ENCODE measurements at places on chromosomes 16 and 17. TPM values are rescaled to one million over a fixed set of nuclear protein-coding genes. Genes with fewer than 3 reads are reported as not detected.

DNA sequence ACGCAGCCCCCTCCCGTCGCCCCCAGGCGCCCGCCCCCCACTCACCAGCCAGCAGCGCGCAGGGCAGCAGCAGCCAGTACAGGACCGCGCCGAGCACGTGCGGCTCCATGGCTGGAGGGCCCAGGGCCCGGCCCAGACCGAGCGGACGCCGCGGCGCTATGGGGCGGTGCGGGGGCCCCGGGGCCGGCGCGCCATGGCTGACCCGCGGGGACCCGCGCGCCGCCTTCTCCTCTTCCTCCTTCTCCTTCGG, 239 bp downstream of the PIEZO1 start:
- H3K36me3 ChIP-seq = peaks cover 36% of the 10 kb centered on the region
- no peaks in the 10 kb centered on the region for H3K27me3 ChIP-seq
- H3K4me1 ChIP-seq = peaks cover 42% of the 10 kb centered on the region
- no peak for DNase-seq

- no peak overlapping the region for H3K4me3 ChIP-seq
- H3K36me3 ChIP-seq = no peaks in the 10 kb centered on the region
- peaks cover 86% of the 10 kb centered on the region for H3K27me3 ChIP-seq
- no peak for DNase-seq
- H3K4me1 ChIP-seq = no peaks in the 10 kb centered on the region
Measured at GRCh38 chr16:73891129-73891542, 405.5 kb upstream of the PSMD7 start.

GRCh38 chr17:34765291-34765690, 185.9 kb downstream of the TMEM132E start:
- no peaks in the 10 kb centered on the region for H3K36me3 ChIP-seq
- no peak for DNase-seq
- H3K27me3 ChIP-seq = peaks cover 45% of the 10 kb centered on the region
- peaks cover 7% of the 10 kb centered on the region for H3K4me1 ChIP-seq

GRCh38 chr16:75263291-75263962, 12.0 kb upstream of the BCAR1 start:
- peaks cover 54% of the 10 kb centered on the region for H3K36me3 ChIP-seq
- DNase-seq = no peak
- no peaks in the 10 kb centered on the region for H3K27me3 ChIP-seq
- no peak overlapping the region for H3K27ac ChIP-seq

DNA sequence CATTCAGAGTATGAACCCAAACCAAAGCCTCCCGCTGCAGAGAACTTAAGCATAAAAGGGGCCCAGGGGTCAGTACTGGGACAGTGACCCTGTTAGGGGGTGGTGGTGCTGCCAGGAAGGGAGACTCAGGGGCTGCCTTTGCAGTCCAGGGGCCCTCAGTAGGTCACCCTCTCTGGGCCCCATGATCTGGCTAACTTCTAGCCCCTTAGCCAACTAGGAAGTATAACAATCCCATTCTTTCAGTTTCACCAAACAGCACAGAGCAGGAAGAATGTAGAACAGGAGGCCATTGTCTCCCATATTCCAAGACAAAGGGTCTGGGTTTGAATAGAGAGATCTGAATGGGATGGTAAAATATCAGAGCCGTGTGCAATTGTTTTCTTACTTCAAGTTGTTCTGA, 378.6 kb upstream of the C16orf82 start:
- no peak for DNase-seq

- no peak overlapping the region for H3K4me3 ChIP-seq
- H3K36me3 ChIP-seq = peaks cover 56% of the 10 kb centered on the region
- peaks cover 16% of the 10 kb centered on the region for H3K4me1 ChIP-seq
- DNase-seq = no peak
- no peak overlapping the region for H3K27ac ChIP-seq
Measured at GRCh38 chr16:84098939-84099338, 17.8 kb downstream of the MBTPS1 start.

DNA sequence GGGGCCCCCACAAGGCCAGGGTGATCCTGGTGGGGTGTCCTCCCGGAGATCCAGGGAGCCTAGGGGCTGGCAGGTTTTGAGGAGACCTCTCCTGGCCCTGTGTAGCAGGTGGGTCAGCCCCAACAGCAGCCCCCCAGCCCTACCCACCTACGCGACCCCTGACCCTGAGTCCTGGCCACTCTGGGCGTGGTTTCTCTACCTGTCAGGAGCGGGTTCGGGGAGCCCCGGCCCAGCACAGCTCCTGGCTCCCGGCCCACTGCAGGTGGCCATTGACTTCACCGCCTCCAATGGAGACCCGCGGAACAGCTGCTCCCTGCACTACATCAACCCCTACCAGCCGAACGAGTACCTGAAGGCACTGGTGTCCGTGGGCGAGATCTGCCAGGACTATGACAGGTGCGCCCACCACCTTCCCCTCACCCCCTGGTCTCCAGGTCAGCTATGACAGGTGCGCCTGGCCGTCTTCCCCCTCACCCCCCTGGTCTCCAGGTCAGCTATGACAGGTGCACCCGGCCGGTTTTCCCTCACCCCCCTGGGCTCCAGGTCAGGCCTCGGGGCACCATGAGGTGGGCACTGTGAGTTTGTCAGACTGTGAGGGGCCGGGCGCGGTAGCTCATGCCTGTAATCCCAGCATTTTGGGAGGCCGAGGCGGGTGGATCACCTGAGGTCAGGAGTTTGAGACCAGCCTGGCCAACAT, 13.0 kb downstream of the CPNE7 start:
- H3K4me1 ChIP-seq = no peaks in the 10 kb centered on the region
- H3K36me3 ChIP-seq = peaks cover 11% of the 10 kb centered on the region
- no peak overlapping the region for H3K27ac ChIP-seq
- no peak overlapping the region for H3K4me3 ChIP-seq
- DNase-seq = no peak

DNA sequence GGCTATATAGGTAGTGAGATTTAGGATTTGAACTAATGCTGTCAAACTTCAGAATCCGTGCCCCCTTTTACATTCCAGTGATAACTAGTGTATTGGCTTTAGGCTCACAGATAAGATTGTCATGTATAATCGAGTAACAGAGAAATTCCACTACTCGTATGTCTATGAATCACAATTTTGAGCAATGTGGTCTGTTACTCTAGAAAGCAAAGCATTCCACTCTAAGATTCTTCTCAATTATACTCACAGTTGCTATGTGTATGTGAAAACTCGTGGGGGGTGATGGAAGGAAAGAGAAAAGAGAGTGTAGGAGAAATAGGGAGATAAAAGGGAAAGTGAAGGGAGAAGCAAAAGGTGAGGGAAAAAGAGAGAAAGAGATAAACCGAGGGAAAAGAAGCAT, 1175.1 kb upstream of the GOT2 start:
- DNase-seq = no peak
- no peaks in the 10 kb centered on the region for H3K4me1 ChIP-seq

GRCh38 chr17:3848229-3848835, 2.3 kb upstream of the NCBP3 start:
- peaks cover 20% of the 10 kb centered on the region for H3K36me3 ChIP-seq
- no peak for DNase-seq
- peaks cover 41% of the 10 kb centered on the region for H3K27me3 ChIP-seq
- no peaks in the 10 kb centered on the region for H3K4me1 ChIP-seq
- H3K27ac ChIP-seq = no peak overlapping the region
- no peak overlapping the region for H3K4me3 ChIP-seq

- H3K36me3 ChIP-seq = no peaks in the 10 kb centered on the region
- H3K4me3 ChIP-seq = no peak overlapping the region
- no peaks in the 10 kb centered on the region for H3K4me1 ChIP-seq
- DNase-seq = no peak
- no peak overlapping the region for H3K27ac ChIP-seq
Measured at GRCh38 chr17:68326681-68327080, 35.4 kb downstream of the ARSG start.

- no peak overlapping the region for H3K27ac ChIP-seq
- H3K4me3 ChIP-seq = no peak overlapping the region
- H3K36me3 ChIP-seq = peaks cover 59% of the 10 kb centered on the region
- H3K27me3 ChIP-seq = no peaks in the 10 kb centered on the region
Measured at GRCh38 chr16:87698241-87698640, 67.5 kb downstream of the KLHDC4 start.

DNA sequence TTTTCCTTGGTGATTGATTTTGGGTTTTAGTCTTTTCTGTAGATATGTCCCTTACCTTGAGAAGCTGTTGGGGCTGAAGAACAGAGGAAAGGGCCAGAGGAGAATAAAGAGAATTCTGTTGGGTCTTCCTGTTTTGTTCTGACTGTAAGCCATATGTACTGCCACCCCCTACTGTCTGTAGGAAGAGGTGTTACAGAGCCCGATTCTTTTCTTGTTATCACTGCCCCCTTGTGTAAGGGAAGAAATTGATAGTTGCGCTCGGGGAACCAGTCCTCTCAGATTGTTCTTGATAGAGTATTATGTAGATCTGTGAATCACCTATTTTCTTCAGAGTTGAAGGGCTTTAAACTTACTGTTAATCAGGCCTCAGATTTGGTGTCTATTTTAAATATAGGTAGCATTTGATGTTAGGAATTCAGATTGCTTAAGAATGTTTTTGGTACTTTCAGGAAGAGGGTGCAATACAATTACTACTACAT, 2.4 kb downstream of the TANC2 start:
- no peak overlapping the region for H3K4me3 ChIP-seq
- no peaks in the 10 kb centered on the region for H3K27me3 ChIP-seq
- peaks cover 19% of the 10 kb centered on the region for H3K4me1 ChIP-seq

- H3K4me3 ChIP-seq = no peak overlapping the region
- peaks cover 54% of the 10 kb centered on the region for H3K27me3 ChIP-seq
- H3K36me3 ChIP-seq = no peaks in the 10 kb centered on the region
- no peak overlapping the region for H3K27ac ChIP-seq
Measured at GRCh38 chr17:40727447-40728231, 24.1 kb upstream of the KRT24 start.

DNA sequence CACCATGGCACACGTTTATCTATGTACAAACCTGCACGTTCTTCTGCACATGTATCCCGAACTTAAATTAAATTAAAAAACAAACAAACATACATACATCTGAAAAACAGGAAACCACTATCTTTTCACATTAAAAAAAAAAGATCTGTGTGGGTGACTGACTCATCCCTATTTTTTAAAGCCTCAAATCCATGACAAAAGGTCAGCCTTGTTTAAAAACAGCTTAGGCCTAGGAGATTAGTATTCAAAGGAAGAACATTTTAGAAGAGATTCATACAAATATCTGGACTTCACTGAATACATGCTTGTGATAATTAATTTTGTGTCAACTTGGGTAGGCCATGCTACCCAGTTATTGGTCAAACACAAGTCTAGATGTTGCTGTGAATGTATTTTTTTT, 4.7 kb upstream of the PRKAR1A start:
- H3K4me1 ChIP-seq = no peaks in the 10 kb centered on the region
- H3K36me3 ChIP-seq = peaks cover 16% of the 10 kb centered on the region
- no peak overlapping the region for H3K27ac ChIP-seq
- DNase-seq = no peak

DNA sequence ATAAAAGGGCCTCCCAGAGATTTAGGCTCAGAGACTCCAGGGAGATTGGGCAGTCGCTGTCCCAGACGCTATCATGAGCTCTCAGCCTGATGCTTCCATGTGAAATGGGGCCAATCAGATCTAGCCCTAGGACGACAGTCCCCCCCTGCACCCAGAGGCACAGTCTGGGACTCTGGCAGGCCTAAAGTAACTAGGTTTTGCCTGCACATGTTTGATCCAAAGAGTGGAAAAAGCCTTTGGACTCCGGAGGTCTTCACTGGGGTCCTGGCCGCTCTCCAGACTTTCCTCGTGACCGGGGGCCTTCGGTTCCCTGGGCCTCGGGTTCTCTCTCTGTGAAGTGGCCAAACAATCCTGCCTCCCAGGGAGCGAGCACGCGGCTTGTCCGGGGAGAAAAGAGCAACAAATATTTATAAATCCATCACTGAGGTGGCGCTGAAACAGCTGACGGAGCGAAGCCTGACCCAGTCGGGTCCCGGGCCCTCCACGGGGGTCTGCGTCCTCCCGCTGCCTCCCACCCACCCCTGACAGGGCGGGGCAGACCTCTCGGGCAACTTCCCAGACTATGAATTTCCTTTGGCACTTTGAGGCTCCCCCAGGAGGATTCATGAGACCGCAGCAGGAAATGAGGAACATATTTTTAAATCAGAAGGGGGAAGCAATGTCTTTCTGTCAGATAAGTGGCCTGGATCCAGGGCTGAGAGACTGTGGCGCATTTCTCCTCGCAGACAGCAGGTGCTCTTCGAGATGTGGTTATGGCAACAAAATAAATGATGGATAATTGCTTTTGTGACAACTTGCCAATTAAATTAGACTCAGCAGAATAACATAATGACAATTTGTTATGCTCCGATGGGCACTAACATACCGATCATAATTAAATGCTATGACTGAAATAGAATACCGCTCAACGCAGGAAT, 38.9 kb downstream of the MRPS23 start:
- H3K4me3 ChIP-seq = no peak overlapping the region
- H3K4me1 ChIP-seq = no peaks in the 10 kb centered on the region
- peaks cover 67% of the 10 kb centered on the region for H3K27me3 ChIP-seq
- H3K36me3 ChIP-seq = no peaks in the 10 kb centered on the region

GRCh38 chr17:35257208-35257659, 14.4 kb downstream of the SLFN5 start:
- H3K4me3 ChIP-seq = peak overlapping the region; percentile 34
- peaks cover 51% of the 10 kb centered on the region for H3K4me1 ChIP-seq
- no peaks in the 10 kb centered on the region for H3K27me3 ChIP-seq
- peaks cover 89% of the 10 kb centered on the region for H3K36me3 ChIP-seq
- DNase-seq = peak; percentile 81
- H3K27ac ChIP-seq = peak overlapping the region; percentile 80

GRCh38 chr17:4946312-4946976, 1.9 kb downstream of the PFN1 start:
- peak overlapping the region; percentile 89 for H3K4me3 ChIP-seq
- H3K36me3 ChIP-seq = peaks cover 78% of the 10 kb centered on the region
- H3K27me3 ChIP-seq = no peaks in the 10 kb centered on the region
- H3K4me1 ChIP-seq = peaks cover 36% of the 10 kb centered on the region
- H3K27ac ChIP-seq = peak overlapping the region; percentile 98

GRCh38 chr16:1993731-1994131, 4.0 kb downstream of the SYNGR3 start:
- H3K36me3 ChIP-seq = peaks cover 54% of the 10 kb centered on the region
- H3K4me3 ChIP-seq = peak overlapping the region; percentile 12
- H3K4me1 ChIP-seq = peaks cover 17% of the 10 kb centered on the region
- no peak overlapping the region for H3K27ac ChIP-seq

KLHL10 gene
- total RNA-seq = not detected

ASIC2 gene
- not detected for total RNA-seq

CTF1 gene
- total RNA-seq = 1.9 TPM

CA7 gene
- total RNA-seq = not detected

IGF2BP1 gene
- 17.6 TPM for total RNA-seq

ZNF319 gene
- total RNA-seq = 10.2 TPM

CES1 gene
- total RNA-seq = 0.86 TPM
